ENCODE measurements at places on chromosomes 2 and 18.

- no peak for DNase-seq
Measured at GRCh38 chr2:29576231-29576630, 345.2 kb downstream of the ALK start.

DNA sequence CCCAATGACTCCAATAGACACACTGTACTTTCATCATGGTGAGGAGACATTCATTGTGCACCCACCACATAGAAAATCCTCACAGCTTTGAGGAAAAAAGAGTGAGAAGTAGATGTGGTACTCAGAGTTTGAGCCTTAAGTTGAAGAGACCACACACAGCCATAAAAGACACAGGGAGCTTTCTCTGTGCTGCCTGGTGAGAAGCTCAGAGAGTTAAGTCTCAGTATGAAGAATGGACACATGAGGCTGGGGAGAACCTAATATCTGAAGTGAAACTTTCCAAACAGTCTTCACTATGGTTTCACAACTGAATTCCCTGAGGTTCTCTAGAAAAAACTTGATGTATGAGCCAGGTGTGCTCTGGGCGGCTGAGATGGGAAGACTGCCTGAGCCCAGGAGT lies 237.9 kb downstream of the NBAS start:
- no peak for DNase-seq

- no peak for DNase-seq
Measured at GRCh38 chr2:27369471-27370025, 590 bp downstream of the EIF2B4 start.

DNA sequence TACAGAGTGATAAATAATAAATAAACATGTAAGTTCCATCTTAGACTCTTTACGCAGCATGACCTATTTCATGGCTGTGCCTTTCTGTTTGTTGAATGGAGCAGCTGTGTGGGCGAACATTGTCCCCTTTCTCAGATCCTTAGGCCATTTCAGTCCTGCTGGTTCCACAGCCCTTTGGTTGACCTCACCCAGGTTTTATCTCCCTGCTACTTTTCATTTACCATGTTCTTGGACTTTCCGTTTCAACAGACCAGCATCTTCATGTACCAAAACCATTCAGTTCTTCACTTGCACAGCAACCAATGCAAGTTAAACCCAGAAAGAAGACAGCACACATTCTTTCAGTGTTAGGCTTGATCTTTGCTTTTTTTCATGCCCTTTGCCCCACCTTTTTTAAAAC lies 83.8 kb downstream of the XRCC5 start:
- DNase-seq = no peak

- DNase-seq = no peak
Measured at GRCh38 chr2:42060028-42060427, 12.2 kb downstream of the PKDCC start.

DNA sequence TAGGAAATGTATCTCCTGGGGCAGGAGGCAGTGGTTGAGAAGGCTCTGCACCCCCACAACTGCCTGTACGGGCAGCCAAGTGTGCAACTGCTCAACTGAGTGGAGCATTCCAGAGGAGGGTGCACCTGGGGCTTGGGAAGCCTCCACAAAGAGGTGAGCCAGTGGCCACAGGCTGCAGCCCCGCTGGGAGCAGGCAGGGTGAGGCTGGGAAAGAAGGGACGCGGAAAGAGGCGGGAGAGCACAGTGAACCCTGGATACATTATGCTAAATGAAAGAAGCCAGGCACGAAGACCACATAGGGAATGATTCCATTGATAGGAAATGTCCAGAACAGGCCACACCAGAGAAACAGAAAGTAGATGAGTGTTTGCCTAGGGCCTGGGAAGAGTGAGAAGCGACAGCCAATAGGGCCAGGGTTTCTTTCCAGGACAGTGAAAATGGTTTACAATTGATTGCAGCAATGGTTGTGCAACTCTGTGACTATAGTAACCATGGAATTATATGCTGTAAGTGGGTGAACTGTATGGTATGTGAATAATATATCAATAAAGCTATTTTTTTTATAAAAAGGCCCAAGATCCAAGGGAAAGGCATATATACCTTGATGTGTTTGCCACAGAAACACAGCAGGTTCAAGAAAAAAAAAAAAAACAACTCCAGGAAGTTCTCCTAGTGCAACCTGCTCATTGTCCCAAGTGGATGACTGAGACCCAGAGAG lies 82.4 kb downstream of the DDX1 start:
- no peak for DNase-seq

- no peak for DNase-seq
Measured at GRCh38 chr2:179349670-179350303, 85.2 kb upstream of the SESTD1 start.

- DNase-seq = no peak
Measured at GRCh38 chr2:39739386-39739785, 39.7 kb downstream of the THUMPD2 start.

- DNase-seq = no peak
Measured at GRCh38 chr18:8548186-8548585, 61.1 kb upstream of the RAB12 start.

DNA sequence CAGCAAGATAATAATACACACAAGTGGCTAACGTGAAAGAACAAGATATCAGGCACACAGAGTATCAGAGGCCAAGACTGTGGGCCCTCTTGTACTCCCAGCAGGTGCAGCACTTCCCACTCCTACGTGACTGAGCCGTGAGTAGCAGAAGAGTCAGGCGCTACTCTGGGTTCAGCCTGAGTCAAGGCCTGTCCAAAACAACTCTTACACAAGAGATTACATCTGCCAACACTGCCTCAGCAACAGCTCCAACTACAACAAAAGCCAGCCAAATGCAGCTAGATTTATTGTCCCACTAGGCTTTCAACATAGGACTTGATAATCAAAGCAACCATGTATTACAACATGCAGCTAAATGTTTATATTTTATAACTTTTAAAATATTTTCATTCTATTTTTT lies 56.2 kb downstream of the ITSN2 start:
- no peak for DNase-seq

DNA sequence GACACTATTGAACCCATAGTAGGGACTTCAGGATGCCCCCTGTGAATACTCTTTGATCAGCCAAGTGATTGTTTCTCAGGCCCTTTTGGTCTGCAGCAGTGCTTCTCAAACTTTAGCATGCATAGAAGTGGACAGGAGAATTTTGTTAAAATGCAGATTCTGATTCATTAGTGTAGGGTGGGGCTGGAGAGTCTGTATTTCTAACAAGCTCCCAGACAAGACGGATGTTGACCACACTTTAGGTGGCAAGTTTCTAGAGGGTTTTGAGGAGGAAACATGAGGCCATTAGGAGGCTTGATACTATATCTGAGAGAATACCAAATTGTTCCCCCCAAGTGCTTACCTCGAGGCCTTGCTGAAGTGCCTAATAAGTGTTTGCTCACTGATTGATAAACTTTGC lies 317.9 kb downstream of the CLIP4 start:
- no peak for DNase-seq

DNA sequence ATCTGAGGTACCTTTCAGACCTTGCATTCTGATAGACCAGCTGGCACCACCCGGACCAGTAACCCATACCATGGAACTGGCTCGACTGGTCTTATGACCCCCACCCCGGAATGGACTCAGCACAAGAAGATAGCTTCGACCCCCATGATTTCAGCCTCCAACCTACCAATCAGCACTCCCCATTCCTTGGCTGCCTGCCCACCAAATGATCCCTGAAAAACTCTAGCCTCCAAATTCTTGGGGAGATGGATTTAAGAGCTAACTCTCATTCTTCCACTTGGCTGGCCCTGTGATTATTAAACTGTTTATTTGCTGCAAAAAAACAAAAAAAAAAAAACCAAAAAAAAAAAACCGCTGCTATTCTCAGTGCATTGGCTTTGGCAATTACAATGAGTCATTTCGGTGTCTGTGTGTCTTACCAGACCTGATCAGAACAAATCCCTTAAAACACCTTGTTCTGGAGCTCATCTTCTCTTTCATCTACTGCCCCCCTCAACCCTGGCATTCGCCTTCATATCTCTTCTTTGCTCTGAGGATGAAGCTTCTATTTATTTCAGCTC lies 60.1 kb upstream of the KIF5C start:
- no peak for DNase-seq
